NCI-H146 (cell line): ENCODE measurements at places on chromosomes 2 and 18.

GRCh38 chr2:116511426-116511825 lies 1303.1 kb upstream of the DDX18 start:
- no peak for DNase-seq

DNA sequence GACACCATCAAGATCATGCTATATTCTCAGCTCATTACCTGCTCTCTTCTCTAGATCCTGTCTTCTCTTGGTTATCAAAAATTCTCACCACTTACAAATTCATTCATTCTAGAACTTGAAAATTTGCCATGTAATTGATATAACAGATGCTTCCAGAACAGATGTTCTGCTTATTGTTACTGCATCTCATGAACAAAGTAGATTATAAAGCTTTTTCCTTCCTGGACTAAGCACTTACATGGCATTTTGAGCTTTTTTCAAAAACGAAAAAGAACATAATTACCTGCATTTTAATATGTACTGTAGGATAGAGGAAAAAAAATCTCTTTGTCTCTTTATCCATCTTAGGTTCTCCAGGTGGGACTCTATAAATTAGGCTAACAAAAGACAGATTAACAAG lies 79.6 kb upstream of the CREB1 start:
- DNase-seq: no peak

DNA sequence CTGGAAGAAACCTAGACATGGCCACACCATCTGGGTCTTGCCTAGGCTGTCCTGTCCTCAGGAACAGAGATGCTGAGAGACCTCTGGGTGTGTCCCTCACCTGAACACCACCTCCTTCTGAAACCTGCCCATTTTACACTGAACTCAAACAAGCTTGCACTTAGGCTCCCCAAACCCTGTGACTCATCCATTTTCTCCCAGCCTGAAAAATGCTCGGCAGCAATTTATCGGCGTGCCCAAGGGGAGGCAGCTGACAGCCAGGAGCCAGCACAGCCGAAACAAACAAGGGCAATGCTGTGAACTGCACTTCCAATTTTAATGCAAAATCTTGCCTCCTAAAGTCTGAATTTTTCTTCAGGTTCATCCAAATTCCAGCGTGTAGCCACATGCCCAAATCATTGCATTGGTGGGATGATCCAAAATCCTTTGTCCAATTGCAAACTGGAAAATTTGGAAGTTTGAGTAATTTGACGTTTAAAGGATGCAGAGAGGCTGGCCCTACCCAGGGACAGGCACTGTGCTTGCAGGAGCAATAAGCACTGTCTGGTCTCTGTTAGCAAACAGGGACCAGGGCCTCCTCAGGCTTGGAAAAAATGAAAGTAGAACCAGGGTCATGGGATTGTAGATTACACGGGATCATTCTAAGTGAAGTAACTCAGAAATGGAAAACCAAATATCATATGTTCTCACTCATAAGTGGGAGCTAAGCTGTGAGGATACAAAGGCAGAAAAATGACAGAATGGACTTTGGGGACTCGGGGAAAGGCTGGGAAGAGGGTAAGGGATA lies 67.7 kb downstream of the GALNT14 start:
- DNase-seq: no peak

DNA sequence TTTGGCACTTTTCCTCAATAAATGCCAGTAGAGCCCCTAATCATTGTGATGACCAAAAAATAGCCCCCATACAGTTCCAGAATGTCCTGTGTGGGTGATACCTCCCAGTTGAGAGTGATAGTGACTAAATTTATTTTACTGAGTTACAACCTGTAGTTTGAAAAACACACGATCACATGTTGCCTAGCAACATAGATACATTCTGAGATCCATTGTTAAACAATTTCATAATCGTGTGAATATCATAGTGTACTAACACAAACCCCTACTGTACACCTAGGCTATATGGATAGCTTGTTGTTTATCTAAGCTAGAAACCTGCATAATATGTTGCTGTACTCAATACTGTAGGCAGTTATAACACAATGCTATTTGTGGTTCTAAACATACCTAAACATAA lies 30.6 kb downstream of the KCMF1 start:
- DNase-seq: no peak

- peak; percentile 26 for DNase-seq
Observed at GRCh38 chr2:105739426-105739825, 5.3 kb upstream of the NCK2 start.

DNA sequence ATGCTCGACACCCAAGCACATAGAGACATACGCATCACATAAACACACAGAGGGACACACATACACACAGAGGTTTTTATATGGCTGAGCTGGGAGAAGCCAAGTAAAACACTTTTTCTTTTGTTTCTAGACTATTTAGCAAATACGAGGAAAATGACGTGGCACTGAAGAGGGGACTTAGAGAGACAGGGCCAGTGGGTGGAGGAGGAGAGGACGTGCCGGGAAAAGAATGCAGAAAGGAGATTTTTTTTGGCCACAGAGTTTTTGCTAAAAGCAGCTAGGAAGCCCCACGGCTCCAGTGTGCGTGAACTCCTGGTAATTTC lies 168.5 kb upstream of the KLF7 start:
- no peak for DNase-seq
